Right lung (tissue), 10 donors: ENCODE measurements at places on chromosomes 4 and X. TPM values are rescaled to one million over a fixed set of nuclear protein-coding genes. Genes with fewer than 3 reads are reported as not detected.

DNA sequence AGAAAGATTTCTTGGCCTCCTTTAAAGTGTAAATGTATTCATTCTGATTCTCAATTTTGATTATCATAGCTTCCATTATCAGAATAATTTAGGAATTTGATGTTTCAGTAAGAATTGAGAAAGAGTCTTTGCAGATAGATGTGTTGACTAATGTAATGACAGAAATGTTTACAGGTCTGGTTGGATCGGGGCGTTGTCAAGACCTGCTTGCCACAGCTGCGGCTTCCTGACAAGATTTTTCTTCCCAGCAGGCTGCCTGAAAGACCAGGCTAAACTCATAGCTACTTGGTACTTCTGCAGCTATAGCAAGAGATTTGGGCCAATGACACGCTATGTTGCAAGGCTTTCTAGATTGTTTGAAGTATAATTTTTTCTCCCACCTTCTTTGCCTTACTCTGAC lies 91.5 kb upstream of the ANKRD50 start:
- DNase-seq: no peak

DNA sequence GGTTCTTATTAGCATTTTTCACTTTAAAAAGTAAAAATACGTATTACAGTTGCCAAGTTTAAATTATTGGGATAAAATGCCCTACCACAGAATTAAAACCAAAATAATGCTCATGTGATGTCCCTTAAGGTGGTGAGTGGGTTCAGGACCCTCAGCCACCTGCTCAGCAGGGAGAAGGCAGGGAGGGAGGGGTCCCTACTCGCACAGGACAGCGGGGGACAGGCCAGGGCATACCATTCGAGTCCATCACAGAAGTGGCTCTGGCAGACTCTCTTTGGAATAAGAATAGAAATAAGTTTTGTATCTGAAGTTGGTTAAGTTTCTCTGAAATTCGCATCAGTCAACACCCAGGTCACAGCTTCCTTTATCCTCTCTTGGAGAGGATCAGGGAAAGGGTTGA lies 37.7 kb downstream of the NOP14 start:
- DNase-seq: no peak

- no peak for DNase-seq
Observed at GRCh38 chrX:30981968-30982367, 89.9 kb downstream of the FTHL17 start.

- DNase-seq: no peak
Observed at GRCh38 chrX:152861116-152861515, 30.3 kb downstream of the NSDHL start.

DNA sequence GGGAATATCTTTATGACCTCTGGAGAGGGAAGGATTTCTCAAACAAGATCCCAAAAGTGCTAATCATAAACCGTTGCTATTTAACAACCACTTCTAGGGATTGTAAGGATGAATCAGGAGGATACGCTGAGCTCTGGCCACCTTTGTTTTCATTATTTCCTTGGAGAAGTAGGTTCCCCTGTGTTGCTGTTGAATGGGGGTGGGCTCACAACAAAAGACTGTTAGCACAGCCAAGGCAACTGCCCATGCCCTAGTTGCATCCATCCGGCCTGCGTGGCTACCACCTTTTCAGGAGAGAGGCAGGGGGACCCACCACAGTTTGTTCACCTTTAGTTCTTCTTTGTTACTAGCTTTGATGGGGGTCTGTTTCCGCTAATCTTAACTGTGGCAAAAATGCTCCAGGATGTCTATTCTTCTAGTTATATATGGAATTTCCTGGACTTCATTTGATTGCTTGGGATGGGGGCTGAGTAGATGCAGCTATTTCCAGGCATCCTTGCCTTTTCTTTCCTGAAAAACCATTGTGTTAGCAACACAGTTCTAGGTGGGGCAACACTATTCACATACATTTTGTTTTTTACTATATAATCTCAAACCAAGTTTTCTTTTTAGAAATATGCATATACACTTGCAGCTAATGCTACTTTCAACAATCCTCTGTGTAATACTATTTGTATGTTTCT lies 95.4 kb downstream of the KDR start:
- DNase-seq: no peak

DNA sequence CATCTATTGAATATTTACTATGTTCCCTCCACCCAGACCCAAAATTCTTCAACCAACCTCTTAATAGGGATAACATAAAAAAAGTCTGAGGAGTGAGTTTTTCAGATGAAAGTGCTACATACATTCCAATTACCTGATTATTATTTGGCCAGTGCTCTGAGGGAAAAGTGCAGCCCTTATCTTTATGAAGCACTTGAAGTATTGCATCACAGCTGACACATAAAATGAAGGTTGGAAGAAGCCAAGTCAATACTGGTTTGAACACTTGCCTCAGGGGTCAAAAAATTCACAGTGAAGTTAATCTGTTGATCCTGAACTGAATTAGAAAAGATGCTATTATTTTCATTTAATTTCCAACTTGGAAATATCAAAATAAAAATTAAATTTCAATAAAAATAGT lies 498.9 kb downstream of the INPP4B start:
- DNase-seq: no peak

DNA sequence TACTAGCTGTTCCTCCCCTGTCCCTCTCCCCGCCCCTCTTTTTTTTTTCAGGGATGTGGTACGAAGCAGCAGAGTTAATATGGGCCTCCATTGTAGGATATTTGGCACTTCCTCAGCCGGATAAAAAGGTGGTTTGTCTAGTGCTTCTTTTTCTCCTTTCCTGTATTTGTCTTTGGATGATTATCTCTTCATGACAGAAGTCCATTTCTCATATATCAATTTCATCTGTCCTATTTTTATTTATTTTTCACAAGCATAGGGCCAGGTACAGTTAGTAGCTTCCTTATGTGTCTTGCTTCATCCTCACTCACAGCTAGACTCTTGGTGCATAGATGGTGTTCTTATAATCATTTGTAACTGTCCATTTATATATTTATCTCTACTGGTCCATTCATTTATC lies 89.6 kb downstream of the NEUROG2 start:
- DNase-seq: no peak

CCDC110 gene
- 1.9 TPM for polyA plus RNA-seq

SCARB2 gene
- 193 TPM for polyA plus RNA-seq

PCSK1N gene
- polyA plus RNA-seq: 3.5 TPM

GPR78 gene
- polyA plus RNA-seq: 0.21 TPM
